ENCODE measurements at places on chromosomes 1 and 21.

GRCh38 chr1:74502858-74503257 lies 9.6 kb downstream of the LRRC53 start:
- DNase-seq = no peak

DNA sequence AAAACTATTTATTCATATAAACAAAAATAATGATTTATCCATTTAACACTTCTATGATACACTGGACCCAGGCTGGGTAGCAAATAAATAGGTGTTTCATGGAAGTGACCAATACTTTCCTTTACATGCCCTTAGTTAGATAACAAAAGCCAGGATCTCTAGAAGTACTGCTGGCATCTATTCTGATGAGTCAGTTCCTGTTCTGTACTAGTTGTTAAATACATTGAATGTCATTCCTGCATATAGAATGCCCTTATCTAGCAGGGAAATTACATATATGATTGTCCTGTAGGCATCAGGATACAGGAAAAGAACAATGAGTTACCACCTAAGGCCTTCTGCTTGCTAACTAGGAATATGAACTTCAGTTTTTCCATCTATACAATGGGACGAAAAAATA lies 130.8 kb downstream of the HFM1 start:
- no peak for DNase-seq

- DNase-seq = no peak
These were observed 353.6 kb downstream of the BRINP3 start for GRCh38 chr1:190124068-190124467.

- DNase-seq = no peak
These were observed 3.2 kb downstream of the B3GALNT2 start for GRCh38 chr1:235500971-235501540.

GRCh38 chr1:65001231-65001792 lies 35.0 kb upstream of the JAK1 start:
- peak; percentile 36 for DNase-seq

- DNase-seq = peak; percentile 66
These were observed 7.6 kb downstream of the TTF2 start for GRCh38 chr1:117067533-117068370.

GRCh38 chr1:27130798-27131197 lies 24.1 kb downstream of the SLC9A1 start:
- DNase-seq = no peak

DNA sequence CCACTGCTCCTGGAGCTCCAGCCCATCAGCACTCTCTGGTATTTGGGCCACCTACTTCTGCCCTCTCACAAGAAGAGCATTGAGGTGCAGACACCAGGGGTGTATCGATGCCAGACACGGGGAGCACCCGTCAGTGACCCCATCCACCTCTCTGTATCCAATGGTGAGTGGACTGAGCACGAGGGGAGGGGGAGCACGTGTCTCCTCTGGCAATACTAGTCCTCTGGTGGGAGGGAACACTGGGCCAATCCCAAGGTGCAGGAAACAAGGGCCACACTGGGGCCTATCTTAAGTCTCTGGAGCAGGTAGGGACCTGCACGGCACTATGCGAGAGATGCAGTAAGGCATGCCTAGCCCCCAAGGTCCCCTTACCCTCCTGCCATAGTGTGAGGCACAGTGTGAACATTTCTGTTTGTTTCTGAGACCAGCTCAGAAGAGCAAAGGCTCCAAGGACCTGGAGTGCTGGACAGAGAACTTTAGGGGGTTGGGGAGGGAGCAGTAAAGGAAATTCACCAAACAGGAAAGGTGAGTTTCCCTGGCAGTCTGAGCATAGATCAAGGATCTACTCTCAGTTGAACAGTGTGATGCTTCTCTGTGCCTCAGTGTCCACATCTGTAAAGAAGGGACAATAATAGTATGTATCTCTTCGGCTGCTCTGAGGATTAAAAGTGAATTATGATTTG lies 2.3 kb downstream of the FCRLB start:
- DNase-seq = no peak

GRCh38 chr1:30808067-30808662 lies 50.6 kb upstream of the LAPTM5 start:
- DNase-seq = no peak

DNA sequence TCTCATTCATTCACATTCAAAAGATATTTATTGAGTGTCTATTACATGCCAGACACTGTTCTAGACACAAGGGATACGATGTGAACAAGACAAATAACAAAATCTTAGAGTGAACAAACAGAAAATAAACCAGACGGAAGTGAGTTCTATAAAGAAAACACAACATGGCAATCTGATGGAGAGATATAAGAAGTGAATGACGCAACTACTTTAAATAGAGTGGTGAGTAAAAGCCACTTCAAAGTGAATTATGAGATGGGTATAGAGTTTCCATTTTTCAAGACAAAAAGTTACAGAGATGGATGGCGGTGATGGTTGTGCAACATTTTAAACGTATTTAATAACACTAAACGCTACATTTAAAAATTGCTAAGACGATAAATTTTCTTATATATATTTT lies 75.4 kb downstream of the CEP170 start:
- no peak for DNase-seq

GRCh38 chr1:234371414-234371813 lies 1.8 kb upstream of the COA6 start:
- DNase-seq = no peak

DNA sequence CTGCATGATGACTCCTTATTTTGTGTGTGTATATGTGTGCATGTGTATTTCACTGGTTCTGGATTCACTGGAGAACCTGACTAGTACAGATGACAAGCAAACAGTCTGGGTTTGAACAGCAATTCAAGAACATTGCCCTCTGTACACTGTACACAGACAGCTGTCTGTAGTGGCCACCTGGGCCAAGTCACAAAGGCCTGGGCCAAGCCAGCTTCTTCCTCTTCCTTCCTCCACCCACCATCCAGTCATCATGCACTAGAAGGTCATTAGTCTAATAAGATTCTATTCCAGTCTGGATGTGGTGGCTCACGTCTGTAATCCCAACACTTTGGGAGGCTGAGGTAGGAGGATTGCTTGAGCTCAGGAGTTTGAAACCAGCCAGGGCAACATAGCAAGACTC lies 155.9 kb downstream of the ELAVL4 start:
- no peak for DNase-seq

GRCh38 chr1:220681220-220681880 lies 8.8 kb upstream of the C1orf115 start:
- DNase-seq = no peak

- no peak for DNase-seq
These were observed 1729.9 kb downstream of the NCAM2 start for GRCh38 chr21:22728091-22728490.

GRCh38 chr1:18936814-18937481 lies 19.5 kb downstream of the IFFO2 start:
- DNase-seq = no peak

GRCh38 chr1:168159251-168159650 lies 19.5 kb upstream of the TIPRL start:
- no peak for DNase-seq

GRCh38 chr1:90417126-90417525 lies 300.0 kb downstream of the BARHL2 start:
- no peak for DNase-seq

DNA sequence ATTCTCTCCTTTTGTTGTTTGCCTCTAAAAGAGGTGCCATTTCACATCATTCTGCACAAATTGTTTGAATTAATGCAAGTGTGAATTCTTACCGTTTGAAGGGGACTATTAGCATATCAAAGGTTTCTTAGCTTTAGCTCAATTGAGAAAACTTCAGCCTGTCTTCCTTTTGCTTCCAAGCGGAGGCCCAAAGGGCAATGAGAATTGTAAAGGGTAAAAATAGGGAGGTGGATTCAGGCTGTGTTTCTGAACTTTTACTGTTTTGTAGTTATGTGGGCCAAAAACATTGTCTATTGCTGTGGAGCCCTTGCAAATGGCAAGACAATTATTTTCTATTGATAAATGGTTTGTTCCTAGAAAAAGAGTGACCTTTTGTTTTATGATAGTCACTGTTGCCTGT lies 3.6 kb downstream of the ADGRL2 start:
- DNase-seq = no peak

GRCh38 chr1:198472119-198472518 lies 68.4 kb downstream of the ATP6V1G3 start:
- no peak for DNase-seq

DNA sequence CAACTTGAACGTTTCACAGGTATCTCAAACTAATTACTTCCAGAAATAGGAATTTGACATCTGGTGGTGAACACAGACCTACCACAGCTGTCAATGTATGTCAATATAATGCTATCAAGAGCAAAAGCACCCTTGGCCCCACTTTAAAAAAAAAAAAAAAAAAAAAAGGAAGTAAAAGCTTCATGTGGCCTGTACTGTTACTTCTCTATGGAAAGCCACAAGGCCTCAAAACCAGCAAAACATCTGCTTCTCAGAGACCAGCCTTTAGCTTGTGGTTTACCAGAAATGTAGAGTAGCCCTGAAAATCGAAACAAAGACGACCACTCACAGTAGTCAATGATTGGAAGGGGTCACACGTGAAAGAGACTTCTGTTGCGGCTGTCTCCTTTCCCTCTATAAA lies 109.6 kb downstream of the SLC45A1 start:
- no peak for DNase-seq

DNA sequence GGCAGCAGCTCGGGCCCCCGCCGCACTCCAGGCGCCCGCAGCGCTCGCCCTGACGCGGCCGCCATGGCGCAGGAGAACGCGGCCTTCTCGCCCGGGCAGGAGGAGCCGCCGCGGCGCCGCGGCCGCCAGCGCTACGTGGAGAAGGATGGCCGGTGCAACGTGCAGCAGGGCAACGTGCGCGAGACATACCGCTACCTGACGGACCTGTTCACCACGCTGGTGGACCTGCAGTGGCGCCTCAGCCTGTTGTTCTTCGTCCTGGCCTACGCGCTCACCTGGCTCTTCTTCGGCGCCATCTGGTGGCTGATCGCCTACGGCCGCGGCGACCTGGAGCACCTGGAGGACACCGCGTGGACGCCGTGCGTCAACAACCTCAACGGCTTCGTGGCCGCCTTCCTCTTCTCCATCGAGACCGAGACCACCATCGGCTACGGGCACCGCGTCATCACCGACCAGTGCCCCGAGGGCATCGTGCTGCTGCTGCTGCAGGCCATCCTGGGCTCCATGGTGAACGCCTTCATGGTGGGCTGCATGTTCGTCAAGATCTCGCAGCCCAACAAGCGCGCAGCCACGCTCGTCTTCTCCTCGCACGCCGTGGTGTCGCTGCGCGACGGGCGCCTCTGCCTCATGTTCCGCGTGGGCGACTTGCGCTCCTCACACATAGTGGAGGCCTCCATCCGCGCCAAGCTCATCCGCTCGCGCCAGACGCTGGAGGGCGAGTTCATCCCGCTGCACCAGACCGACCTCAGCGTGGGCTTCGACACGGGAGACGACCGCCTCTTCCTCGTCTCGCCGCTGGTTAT lies 2.8 kb downstream of the KCNJ9 start:
- peak; percentile 90 for DNase-seq

DNA sequence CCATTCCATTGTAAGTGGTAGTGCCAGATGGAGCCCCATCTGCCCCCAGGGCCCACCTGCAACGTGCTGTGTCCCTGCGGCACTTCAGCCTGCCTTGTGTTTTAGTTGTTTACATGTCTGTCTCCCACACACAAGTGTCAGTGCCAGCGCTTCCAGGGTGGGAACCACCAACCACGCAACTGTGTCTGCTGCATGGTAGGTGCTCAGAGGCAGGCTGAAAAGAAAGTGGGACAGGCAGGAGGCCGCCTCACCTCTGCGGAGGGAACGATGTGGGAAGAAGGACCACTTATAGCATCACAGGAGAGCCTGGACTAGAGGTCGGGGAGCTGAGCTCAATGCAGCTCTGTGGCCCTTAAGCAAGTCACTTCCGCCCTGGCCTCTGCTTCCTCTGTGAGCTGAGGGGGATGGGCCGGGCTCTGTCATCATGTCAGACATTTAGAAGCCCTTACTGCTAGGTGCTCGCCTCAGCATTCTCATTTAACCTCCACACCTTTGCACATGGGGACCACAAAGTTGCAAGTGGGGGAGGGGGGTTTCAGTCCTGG lies 17.9 kb downstream of the SLC9A1 start:
- DNase-seq = no peak

GRCh38 chr1:182563095-182563494 lies 26.0 kb downstream of the RNASEL start:
- no peak for DNase-seq

DNA sequence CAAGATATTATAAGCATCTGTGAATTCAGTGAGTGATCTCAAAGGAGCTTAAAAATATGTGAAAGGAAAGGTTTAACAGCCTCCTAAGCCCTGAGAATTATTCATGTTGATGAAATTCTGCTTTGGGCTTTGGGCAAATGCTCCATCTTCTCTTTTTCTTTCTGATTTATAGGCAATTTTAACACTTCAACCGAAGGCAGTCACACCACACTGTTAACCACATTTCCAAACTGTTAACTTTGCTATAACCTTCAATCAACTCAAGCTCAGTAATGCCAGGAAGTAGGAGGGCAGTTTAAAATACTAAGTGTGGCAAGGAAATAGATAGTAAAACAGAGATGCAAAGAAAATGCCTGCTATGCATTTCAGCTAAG lies 54.4 kb upstream of the NEK7 start:
- no peak for DNase-seq

GRCh38 chr1:3035563-3036446 lies 14.5 kb downstream of the ACTRT2 start:
- DNase-seq = no peak

DNA sequence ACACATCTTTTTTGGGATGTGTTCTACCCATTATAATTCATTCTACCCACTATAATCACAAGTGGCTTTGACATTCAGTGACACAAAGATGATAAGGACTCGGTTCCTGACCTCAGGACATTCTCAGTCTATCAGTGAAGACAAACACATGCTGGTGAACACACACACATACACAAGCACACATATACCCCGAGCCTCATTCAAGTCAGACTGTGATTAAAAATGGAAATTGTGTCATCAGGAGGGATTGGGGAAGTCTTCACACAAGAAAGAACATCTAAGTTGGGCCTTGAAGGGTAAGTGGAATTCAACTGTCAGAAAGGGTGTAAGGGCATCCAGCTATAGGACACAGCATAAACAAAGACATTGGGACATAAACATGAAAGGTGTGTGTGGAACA lies 2.6 kb upstream of the LAD1 start:
- DNase-seq = no peak

DNA sequence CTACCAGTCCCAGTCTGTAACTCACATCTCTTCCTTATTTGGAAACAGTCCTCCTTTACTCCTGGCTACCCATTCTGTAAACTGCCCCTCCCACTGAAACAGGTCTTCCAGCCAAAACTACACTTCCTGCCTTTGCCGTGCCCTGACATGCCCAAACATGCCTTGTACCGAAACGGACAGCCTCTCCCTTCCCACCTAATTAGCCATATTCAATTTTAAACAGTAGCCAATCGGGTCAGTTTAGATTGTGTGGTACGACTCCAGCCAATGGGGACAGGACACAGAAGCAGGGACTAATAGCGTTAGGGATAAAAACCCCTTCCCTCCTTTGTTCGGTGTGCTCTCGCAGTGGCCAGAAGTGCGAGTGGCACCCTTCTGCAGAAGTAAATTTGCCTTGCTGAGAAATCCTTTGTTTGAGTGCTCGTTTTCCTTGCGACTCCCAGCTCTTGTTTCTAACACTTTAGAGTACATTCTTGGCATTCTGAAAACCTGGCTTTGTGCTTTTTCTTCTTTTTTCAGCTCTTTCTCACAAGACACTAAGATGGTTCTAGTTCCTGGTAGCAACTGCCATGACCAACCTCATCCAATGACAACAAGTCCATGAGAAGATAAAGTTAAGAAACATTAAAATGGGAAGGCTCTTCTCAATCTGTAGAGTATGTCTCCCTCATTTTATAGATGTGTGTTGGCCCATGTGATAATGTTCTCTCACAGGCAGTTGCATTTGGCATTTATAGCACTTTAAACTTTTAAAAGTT lies 325.1 kb upstream of the GREM2 start:
- DNase-seq = no peak

- DNase-seq = no peak
These were observed 49.8 kb upstream of the MROH9 start for GRCh38 chr1:170885551-170885950.

- DNase-seq = no peak
These were observed 865.1 kb upstream of the ADAMTS5 start for GRCh38 chr21:27831816-27832569.
